ENCODE measurements at places on chromosomes 13 and 19.

GRCh38 chr19:2039959-2040646 is 10.9 kb downstream of the MKNK2 start:
- H3K27ac ChIP-seq, result peak overlapping the region; percentile 99
- ATAC-seq, result no peak
- no peak overlapping the region for H3K4me3 ChIP-seq
- H3K4me1 ChIP-seq, result no peaks in the 10 kb centered on the region
- H3K27me3 ChIP-seq, result no peaks in the 10 kb centered on the region

DNA sequence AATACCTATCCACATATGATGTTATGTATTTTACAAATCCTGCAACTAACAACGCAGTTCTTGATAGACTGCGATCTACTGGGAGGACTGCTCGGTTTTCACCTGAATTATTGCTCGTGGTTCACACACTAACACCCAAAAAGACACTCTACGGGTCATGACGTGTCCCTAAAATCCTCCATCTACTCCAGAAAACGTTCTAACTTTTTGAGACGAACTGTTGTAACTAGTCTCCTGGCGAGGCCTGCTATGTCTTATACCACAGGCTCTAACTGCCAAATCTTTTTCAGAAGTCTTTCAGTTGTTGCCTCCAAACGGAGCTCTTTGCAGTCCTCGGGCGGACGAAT is 108.2 kb downstream of the KCNRG start:
- peaks cover 15% of the 10 kb centered on the region for H3K27me3 ChIP-seq
- H3K27ac ChIP-seq, result peak overlapping the region; percentile 100
- no peak for ATAC-seq
- peak overlapping the region; percentile 96 for H3K4me3 ChIP-seq
- no peaks in the 10 kb centered on the region for H3K36me3 ChIP-seq

GRCh38 chr13:62747629-62748028 is 1332.0 kb upstream of the PCDH20 start:
- H3K4me3 ChIP-seq, result no peak overlapping the region
- H3K27me3 ChIP-seq, result no peaks in the 10 kb centered on the region
- H3K36me3 ChIP-seq, result no peaks in the 10 kb centered on the region
- no peak for ATAC-seq
- H3K27ac ChIP-seq, result no peak overlapping the region

DNA sequence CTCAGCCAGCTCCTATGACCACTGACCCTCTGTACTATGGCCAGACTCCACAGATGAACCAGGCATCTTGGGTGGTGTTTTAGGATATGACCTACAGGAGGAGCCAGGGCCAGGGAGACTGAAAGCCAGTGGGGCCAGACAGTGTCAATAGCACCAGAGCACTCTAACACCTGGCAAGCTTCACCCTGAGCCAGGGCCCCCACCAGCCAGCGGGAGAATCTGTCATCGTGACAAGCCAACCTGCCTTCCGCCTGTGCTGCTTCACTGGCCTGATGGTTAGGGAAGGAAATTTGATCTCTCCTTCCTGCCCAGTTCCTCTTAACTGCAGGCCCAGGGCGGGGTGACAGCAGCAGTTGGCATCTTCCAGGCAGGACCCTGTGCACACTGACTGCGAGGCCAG is 222.4 kb downstream of the UQCRFS1 start:
- H3K27ac ChIP-seq, result no peak overlapping the region
- ATAC-seq, result peak; percentile 28
- H3K36me3 ChIP-seq, result no peaks in the 10 kb centered on the region

Data from gastroesophageal sphincter (tissue), 4 donors.